ENCODE measurements at places on chromosomes 16 and 17. TPM values are rescaled to one million over a fixed set of nuclear protein-coding genes. Genes with fewer than 3 reads are reported as not detected.

The ATP1B2 gene
- 2.2 TPM for polyA plus RNA-seq

The ARHGAP44 gene
- 4.2 TPM for polyA plus RNA-seq

The IRX3 gene
- polyA plus RNA-seq = 5.2 TPM

The MYH13 gene
- polyA plus RNA-seq = not detected
